NCI-H510A (cell line): ENCODE measurements at places on chromosomes 16 and 17.

GRCh38 chr16:74898659-74899058 lies 86.3 kb downstream of the WDR59 start:
- DNase-seq = no peak

GRCh38 chr17:19248151-19248927 lies 11.2 kb downstream of the EPN2 start:
- no peak for DNase-seq

DNA sequence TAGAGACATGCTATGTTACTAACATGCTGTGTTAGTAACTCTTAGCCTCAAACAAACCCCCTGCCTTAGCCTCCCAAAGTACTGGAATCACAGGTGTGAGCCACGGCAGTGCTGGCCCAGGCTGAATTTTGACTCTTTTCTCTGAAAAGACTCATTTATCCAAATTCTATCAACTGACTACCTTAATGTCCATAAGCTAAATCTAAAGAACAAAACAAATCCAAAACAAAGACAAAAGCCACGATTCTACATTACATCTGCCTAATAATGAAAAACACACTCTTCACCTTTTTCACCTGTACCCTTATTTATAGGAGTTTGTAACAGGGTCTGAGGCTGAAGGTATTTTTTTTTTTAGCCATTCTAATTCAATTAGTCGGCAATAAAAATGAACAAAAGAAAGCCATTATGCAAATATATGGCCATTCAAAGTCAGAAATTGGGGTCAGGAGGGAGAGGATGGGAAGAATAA lies 432.5 kb downstream of the RBFOX1 start:
- no peak for DNase-seq

- DNase-seq = no peak
Observed at GRCh38 chr17:75828076-75828400, 16.2 kb downstream of the UNC13D start.

GRCh38 chr17:63946440-63947363 lies 14.6 kb upstream of the CD79B start:
- DNase-seq = no peak

DNA sequence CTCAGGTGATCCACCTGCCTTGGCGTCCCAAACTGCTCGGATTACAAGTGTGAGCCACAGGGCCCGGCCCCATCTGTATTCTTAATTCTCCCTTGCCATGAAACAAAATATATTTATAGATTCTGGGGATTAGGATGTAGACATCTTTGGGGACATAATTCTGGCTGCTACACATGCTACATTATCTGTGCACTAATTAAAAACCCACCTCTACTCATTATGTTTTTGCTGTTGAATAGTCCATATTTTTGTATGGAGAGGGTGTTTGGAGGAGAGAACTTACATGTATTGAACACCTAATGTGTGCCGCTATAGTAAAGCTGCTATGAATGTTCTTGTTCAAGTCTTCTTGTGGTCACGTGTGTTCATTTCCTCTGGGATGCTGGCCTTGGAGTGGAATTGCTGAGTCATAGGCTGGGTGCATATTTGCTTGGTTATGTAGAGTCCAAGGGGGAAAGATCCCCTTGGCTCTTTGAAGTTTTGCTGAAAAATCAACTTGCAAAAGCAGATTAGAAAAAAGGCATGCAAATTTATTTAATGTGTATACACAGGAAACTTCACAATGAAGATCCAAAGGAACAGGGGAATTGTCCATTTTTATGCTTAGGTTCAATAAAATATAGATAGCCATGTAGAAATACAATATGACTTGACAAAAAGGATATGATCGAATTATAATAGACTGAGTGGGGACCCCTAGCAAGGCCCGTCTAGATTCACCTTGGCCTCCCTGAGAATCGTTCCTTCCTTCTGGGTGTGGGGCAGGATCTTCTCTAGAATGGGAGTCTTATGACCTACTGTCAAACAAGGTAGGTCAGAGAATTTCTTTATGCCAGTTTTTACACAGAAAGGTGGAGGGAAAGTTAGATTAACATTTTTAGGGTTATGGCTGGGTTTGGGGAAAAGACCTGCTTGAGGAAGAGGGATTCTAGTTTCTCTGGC lies 42.1 kb upstream of the GPRC5B start:
- no peak for DNase-seq

DNA sequence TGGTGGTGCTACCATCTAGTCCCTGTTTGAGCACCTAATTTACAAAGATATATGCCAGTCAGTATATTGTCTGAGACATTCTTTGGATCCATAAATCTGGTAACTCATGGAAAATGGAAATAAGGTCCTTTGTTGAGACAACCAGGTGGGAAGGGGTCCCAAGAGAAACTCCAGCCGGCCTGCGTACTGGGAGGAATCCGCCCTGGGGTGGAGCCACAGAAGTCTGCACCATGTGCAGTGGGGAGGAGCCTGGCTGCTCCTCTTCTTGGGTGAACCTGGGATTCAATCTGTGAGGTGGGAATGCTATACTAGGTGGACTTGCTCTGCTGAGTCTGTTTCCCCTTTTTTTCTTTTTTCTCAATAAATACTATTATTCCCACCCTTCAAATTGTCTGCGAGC lies 339.2 kb upstream of the TNRC6C start:
- DNase-seq = no peak

- no peak for DNase-seq
Observed at GRCh38 chr17:15220785-15221184, 44.3 kb downstream of the PMP22 start.

- peak; percentile 74 for DNase-seq
Observed at GRCh38 chr17:82528484-82529265, 9.1 kb downstream of the FOXK2 start.

DNA sequence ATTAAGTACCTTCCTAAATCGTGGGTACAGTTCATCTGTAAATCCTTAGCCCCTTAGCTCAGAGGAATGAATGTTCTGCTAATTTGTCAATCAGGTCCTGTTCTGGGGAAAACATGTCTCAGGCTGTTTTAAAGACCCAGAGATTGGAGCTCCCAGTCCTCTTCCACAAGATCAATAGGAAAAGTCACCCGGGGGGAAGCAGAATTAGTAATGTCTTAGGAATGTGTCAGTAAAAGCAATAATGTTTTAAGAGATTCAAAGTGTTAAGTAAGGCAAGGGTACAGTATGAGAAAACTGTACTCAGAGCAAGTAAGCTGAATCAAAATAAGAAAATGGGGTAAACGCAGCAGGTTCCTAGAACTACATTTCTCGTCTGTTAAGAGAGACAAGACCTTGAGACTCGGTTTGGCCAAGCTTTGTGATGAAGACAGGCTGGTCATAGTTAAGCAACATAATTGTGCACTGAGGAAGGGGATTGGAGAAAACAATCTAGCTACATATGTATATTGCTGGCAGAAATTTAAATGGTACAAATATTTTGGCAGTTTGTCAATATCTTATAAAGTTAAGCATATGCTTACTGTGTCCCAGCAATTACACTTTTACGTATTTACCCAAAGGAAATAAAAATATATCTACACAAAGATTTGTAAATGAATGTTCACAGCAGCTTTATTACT lies 192.9 kb upstream of the C17orf78 start:
- no peak for DNase-seq
